NCI-H1092 treated with DMSO at 0.1 percent for 48 hours (cell line): ENCODE measurements at places on chromosomes 3 and 15.

GRCh38 chr15:91947293-91947679, 93.8 kb downstream of the SLCO3A1 start:
- no peak for DNase-seq

DNA sequence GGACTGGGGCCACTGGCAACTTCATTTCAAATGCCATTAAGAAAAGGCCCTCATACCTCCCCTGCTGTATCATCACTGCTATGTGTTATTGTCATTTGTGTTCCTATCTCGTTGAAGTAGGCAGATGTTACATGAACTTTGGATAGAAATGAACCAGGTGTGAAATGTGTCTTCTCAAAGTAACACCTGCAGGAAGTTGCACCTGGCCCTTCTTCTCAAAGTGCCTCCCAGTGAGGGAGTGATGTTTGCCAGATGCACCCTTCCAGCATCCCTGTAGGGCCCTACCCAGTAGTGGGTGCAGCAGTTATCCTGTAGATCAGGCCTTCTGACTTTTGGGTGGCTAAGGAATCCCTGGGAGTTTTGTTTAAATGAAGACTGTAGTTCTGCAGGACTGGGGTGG, 197.7 kb upstream of the CTNNB1 start:
- no peak for DNase-seq

DNA sequence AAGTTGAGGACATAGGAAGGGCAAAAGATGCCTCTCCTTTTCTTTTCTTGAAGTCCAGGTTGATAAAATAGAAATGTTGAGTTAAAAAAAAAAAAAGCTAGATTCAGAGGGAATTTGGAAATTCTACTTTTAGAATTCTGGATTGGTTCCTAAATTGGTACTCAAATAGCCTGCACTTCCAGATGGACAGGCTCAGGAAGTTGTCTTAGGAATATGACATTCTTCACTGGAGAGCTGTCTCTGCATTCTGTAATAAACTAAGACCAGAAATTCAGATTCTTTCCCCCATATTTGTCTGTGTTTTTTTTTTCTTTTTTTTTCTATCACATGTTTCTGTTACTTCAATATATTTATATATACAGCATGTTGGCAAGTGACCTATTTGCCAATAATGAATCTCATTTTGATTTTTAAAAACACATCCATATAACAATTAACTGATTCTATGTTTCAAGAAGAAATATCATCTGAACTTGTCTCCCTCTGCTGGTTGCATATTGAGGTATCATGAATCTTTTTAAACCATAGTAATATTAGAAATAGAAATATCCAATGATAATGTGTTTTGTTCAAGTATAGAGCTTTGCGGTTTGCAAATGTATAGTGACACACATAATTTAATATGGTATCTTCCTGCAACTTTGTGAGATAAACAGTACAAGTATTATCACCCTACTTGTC, 8.5 kb upstream of the LSAMP start:
- peak; percentile 23 for DNase-seq

- DNase-seq, result no peak
Measured at GRCh38 chr3:21502656-21503055, 248.4 kb downstream of the ZNF385D start.

- DNase-seq, result no peak
Measured at GRCh38 chr3:49805897-49806701, 3.0 kb downstream of the INKA1 start.

GRCh38 chr3:194446754-194447153, 40.0 kb downstream of the ATP13A3 start:
- no peak for DNase-seq

- no peak for DNase-seq
Measured at GRCh38 chr3:105423397-105423796, 56.7 kb downstream of the ALCAM start.

GRCh38 chr3:15795651-15796308, 2.0 kb downstream of the ANKRD28 start:
- no peak for DNase-seq

DNA sequence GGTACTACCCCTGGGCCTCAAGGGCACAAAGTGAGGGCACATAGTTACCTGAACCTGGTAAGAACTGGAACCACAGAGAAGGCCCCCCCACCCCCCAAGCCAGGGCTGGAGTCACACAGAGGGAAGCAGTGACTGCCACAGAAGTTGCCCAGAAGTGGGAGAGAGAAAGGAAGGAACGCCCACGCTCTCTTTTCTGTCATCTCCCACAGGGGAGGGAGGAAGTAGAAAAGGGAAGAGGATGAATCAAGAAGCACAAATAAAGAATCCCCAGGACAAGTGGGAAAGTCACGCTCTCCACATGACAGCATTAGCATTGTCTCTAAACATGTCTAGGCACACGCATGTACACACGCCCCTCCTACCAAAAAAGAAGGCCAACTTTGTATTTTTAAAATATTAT, 114.7 kb upstream of the FRMD4B start:
- DNase-seq, result no peak

- DNase-seq, result peak; percentile 64
Measured at GRCh38 chr15:74156678-74157411, 16.7 kb upstream of the ISLR start.

GRCh38 chr15:88399021-88399685, 68.0 kb downstream of the MRPL46 start:
- no peak for DNase-seq

DNA sequence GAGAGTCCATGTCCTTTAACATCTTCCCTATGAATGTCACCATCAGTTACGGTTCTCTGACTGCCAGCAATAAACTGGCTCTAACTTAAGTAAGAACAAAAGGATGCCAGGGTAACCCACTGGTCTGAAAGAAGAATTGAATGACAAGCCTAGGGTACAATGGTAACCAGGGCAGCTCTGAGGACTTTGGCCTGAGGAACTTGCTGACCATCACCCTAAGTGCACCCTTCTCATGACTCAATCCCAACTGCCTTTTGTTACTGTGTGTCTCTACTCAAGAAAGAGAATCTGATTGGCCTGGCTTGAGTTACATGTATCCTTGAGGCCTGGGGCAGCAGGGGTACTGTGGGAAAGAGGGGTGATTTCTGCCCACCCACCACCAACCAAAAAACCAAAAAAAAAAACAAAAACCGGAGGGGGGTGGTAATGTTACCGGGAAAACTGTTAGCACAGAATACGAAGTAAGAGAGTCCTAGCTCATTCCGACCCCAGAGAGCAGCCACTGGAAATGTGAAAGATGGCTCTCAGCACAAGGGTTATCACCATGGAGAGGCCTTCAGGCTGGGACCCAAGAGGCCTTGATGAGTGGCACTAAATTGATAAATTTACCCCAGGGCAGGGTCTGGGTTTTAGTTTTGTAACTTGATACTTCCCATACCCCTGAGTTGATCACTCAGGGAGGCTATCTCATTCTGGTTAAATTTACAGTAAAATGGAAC, 9.3 kb upstream of the SLC28A1 start:
- peak; percentile 3 for DNase-seq

DNA sequence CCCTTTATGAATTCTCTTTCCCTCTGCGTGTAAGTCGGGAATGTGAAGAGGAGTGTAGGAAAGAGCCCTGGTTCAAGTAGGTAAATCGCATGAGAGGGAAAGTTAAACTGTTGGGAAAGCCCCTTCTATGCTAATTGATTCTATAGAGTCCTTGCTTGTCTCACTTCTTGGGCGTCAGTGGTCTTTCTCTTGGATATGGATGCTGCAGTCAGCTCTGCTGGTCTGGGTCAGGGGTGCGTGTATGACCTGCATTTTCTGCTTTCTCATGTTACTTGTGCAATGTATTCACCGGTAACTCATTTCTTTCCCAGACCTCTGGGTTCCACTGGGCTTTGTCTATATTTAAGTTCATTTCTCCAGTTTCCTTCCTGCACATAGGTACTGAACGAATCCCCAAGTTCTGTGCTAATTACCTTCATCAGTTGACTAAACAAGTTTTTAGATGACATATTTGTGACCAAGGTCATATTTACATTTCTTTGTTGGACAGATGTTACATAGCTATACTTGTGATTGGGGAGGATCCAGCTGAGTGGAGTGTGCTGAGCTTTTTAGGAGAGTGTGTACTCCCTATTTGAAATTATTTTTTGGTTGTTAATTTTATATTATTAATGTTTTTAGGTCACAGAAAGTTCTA, 1.4 kb downstream of the SETD5 start:
- DNase-seq, result peak; percentile 54

GRCh38 chr3:115833074-115833473, 209.8 kb downstream of the GAP43 start:
- DNase-seq, result no peak

- DNase-seq, result peak; percentile 88
Measured at GRCh38 chr15:57510647-57511046, 81.1 kb upstream of the MYZAP start.

- no peak for DNase-seq
Measured at GRCh38 chr3:123202451-123202850, 708 bp downstream of the SEC22A start.

- peak; percentile 39 for DNase-seq
Measured at GRCh38 chr15:33226559-33227181, 32.2 kb upstream of the FMN1 start.

- DNase-seq, result no peak
Measured at GRCh38 chr3:41674449-41674848, 287.5 kb downstream of the ULK4 start.

DNA sequence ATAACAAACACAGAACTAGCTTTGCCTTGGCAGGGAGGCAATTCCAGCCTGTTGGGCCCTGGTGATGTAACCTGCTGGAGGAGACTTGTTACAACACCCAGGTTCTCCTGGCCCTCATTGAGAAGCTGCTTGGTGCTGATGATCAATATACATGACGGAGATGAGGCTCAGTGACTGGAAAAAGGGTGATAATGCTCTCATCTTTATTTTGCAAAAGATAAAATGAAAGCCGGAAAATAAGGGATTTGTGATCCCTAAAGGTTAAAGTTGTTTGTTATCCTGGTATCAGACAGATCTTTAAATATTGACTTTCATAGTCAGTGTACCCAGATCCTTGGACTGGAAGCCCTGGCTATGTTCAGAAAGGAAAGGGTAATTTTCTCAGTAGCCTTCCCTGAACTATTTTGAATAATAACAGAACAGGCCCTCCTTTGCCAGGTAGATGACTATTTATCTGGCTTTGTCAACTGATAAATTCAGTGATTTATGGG, 118.9 kb upstream of the MEIS2 start:
- no peak for DNase-seq

DNA sequence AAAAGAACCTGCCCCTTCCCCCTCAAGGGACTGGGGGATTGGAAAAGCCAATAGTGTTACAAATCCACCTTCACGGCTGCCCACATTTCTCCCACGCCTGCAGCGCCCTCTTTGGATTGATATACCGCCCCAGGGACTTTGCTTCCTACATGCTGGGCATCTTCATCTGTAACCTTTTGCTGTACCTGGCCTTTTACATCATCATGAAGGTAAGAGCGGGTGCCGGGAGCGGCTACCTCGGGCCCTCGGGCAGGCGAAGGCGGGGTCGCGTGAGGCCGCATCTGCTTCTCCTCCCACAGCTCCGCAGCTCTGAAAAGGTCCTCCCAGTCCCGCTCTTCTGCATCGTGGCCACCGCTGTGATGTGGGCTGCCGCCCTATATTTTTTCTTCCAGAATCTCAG, 73.1 kb downstream of the USF3 start:
- DNase-seq, result no peak

DNA sequence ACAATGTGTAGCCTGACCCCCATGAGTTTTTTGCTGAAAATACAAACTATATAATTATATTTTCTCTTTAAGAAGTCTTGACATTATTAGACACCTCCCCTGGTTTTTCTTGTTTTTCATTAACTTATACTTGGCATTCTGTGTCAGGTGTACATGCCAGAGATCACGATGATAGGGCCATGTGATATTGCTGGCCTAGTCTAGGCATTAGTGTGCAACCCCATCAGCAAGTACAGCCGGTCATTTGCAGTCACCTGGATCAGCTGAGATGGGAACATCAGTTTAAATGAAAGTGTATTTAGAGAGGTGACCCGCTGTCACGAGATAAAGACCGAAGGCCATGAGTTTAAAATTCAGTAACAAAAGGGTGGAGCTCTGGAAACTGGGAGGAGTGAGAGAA, 12.6 kb upstream of the SPPL2A start:
- DNase-seq, result no peak

DNA sequence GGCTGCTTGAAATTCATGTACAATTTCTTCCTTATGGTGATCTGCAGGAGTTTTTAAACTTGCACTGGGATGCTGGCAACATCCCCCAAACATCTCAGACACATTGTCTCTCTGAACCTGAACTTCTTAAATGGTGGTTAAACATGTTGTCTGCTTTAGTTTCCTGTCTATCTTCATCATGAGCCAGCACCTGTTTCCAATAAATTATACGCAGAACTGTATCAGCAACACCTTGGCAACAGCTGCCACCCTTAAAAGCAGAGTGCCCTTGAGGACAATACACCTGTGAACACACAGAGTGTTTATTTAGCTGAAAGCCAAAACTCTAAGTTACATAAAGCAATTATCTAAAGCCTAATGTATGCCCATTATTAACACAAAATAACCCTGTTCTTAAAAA, 242.9 kb downstream of the WNT5A start:
- DNase-seq, result peak; percentile 89

GRCh38 chr3:137946356-137946973, 63.5 kb upstream of the CLDN18 start:
- DNase-seq, result peak; percentile 64

- DNase-seq, result no peak
Measured at GRCh38 chr15:22933641-22934061, 46.5 kb downstream of the CYFIP1 start.

DNA sequence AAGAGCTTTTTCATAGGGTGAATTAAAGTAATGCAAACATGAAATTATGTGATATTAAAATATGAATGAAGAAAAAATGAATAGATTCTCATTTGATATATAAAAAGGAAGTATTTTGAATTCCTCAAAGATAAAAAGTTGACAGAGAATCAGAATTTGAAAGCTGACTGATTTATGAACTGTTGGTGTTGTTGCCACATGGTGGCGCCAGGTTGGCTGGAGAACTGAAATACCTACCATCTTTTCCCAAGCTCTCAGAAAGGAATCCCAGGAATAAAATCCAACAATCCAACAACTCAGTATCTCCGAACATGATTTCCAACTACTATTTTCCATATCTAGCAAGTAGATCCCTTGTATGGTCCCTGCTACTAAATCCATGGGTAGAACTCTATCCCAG, 3.1 kb downstream of the MYRIP start:
- no peak for DNase-seq

- no peak for DNase-seq
Measured at GRCh38 chr15:65902373-65902772, 33.1 kb downstream of the RAB11A start.

DNA sequence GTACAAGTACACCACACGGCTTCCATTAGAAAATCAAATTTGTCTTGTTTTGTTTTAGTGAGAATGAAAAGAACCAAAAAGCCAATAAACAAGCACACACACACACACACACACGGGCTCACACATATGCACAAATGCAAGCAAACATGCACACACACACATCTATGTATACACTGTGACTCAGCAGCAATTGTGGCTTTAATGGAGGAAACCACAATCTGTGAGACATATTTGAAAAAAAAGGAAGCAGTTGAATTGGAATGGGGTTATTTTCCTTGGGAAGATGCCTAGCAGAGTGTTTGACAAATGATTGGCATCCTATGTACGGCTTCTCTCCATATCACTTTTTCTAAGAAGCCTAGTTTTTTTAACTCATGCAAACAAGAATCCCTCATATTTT, 201.1 kb upstream of the ARRDC4 start:
- DNase-seq, result no peak

- no peak for DNase-seq
Measured at GRCh38 chr3:168034152-168034928, 61.4 kb downstream of the GOLIM4 start.
